Endothelial cell of umbilical vein (primary cell): ENCODE measurements at places on chromosomes 5 and 9. TPM values are rescaled to one million over a fixed set of nuclear protein-coding genes. Genes with fewer than 3 reads are reported as not detected.

DNA sequence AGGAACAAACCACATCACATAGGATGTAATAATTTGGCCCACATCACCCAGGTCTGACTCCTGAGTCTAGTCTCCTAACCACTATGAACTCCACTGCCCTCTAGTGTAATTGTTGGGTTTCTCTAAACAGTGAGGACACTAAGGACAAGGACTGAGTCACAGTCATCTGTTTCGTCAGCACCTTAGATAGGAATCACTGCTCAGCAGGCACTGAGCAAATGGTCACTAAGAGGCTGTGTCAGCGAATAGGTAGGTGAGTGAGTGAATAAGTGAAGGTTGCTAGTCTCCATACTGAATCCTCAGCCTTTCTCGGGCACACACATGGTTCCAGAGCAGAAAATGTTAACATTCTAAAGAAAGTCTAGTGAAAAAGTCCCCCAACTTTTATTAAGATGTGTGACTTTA is 278.6 kb downstream of the SPOCK1 start:
- DNase-seq, result peak; percentile 80

The IFNB1 gene
- not detected in 2 replicates for total RNA-seq

DNA sequence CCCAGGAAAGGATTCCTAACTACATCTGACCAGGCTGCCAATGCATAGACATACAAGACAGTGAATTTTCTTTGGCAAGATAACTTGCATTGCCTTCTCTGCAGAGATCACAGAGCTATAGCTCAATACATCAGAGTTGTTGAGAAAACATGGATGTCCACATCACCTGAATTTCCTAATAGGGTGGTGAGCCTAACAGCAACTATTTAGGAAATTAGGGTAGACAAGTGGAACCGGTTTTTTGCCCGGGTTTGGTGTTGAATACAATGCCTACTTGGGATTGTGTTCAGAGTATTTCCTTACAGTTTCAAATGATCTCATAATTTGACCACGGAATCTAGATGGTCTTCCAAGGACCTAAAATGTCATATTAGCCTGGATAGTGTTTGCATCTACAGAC is 262.7 kb downstream of the KIF4B start:
- no peak for DNase-seq

DNA sequence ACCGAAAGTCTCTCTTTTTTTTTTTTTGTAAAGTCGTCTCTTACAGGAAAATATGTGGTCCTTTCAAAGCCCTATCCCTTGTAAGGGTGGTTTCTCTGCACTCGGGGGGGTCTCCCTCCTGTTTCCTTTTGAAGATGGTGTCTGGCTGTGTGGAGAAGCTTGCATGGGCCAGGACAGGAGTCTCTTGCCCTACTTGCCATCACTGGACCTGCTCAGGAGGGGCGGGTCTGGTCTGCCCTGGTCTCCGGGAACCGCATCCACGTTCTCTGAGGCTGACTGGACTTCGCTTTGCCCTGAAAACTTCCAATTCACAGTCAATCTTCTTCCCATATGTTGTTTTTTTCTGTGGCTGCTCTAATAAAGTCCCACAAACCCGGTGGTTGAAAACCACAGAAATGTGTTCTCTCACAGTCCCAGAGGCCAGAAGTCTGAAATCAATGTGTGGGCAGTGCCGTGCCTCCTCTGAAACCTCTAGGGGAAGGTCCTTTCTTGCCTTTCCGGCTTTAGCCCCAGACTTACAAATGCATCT is 92.9 kb upstream of the IER5L start:
- DNase-seq, result no peak
